Activated T-helper 1 cell treated with anti-CD3 and anti-CD28 coated beads, Interleukin-12 subunit alpha, Interleukin-12 subunit beta, Interleukin-2, Interleukin-4 antibody, amounts not matched to agents 30 ng/mL and 10 ng/mL and 1 ng/mL, durations not matched to agents 14 hours and 24 hours and 36 hours (primary cell): ENCODE measurements at places on chromosomes 4 and X. TPM values are rescaled to one million over a fixed set of nuclear protein-coding genes. Genes with fewer than 3 reads are reported as not detected.

Gene RPA4
- 0.78 and 0.88 TPM in 2 replicates for total RNA-seq

Gene SSX2
- total RNA-seq: not detected in 2 replicates

Gene RHOXF2
- not detected in 2 replicates for total RNA-seq

Gene MAP7D2
- 0.39 TPM in 2 replicates for total RNA-seq

Gene YIPF7
- total RNA-seq: not detected in 2 replicates

Gene ZMAT1
- total RNA-seq: 0.62 and 0.83 TPM in 2 replicates

Gene GAGE12E
- not detected in 2 replicates for total RNA-seq

Gene RGN
- not detected in 2 replicates for total RNA-seq

Gene INTU
- total RNA-seq: 0.02 TPM in 1 of 2 replicates, not detected in the other

Gene TLL1
- total RNA-seq: not detected in 2 replicates

Gene P2RY4
- 0.27 TPM in 1 of 2 replicates, not detected in the other for total RNA-seq
